ENCODE measurements at places on chromosomes 1 and 21. TPM values are rescaled to one million over a fixed set of nuclear protein-coding genes. Genes with fewer than 3 reads are reported as not detected.

The PYHIN1 gene
- not detected for total RNA-seq

GRCh38 chr1:176609556-176610408 is 146.8 kb downstream of the PAPPA2 start:
- H3K36me3 ChIP-seq: no peaks in the 10 kb centered on the region
- H3K27ac ChIP-seq: no peak overlapping the region
- DNase-seq: no peak

- no peak overlapping the region for H3K27ac ChIP-seq
- no peaks in the 10 kb centered on the region for H3K27me3 ChIP-seq
- H3K4me1 ChIP-seq: peaks cover 10% of the 10 kb centered on the region
- peaks cover 9% of the 10 kb centered on the region for H3K36me3 ChIP-seq
- DNase-seq: no peak
Observed at GRCh38 chr1:64215576-64215975, 12.2 kb downstream of the UBE2U start.

The DMRTA2 gene
- total RNA-seq: not detected

DNA sequence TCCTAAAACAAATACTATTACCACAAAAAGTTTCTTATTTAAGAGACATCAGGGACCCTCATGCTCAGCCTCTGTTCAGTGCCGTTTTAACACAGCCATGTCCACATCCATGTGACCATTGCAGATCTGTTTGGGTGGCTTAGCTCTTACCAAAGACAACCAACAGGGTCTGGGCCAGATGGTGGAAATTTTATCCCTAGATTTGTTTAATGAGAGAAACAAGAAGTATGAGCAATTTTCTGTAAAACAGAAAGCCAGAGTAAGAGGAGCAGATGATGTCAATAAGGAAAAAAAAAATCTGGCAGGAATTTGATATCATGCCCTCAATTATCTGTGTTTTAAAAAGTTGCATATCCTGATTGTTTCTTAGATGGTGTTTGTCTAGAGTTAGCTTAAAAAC is 299.9 kb downstream of the TM2D1 start:
- no peaks in the 10 kb centered on the region for H3K4me1 ChIP-seq
- H3K27ac ChIP-seq: no peak overlapping the region
- no peak for DNase-seq
- H3K36me3 ChIP-seq: peaks cover 5% of the 10 kb centered on the region

The MTARC1 gene
- total RNA-seq: 5.4 TPM

DNA sequence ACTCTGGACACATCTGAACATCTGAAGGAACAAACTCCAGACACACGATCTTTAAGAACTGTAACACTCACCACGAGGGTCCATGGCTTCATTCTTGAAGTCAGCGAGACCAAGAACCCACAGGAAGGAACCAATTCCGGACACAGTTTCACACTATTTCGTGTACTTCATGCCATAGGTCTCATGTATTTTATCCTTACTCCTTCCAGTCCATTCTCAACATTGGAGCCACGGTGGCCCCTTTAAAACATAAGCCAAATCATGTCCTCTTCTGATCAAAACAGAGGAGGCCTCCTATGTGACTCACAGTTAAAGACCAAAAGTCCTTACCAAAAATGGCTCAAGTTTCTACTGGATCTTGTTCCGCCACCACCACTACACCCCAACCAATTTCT is 29.8 kb upstream of the RCOR3 start:
- no peaks in the 10 kb centered on the region for H3K27me3 ChIP-seq
- DNase-seq: no peak
- H3K4me1 ChIP-seq: no peaks in the 10 kb centered on the region
- H3K36me3 ChIP-seq: no peaks in the 10 kb centered on the region
- H3K4me3 ChIP-seq: no peak overlapping the region

The ZYG11A gene
- total RNA-seq: 0.12 TPM

DNA sequence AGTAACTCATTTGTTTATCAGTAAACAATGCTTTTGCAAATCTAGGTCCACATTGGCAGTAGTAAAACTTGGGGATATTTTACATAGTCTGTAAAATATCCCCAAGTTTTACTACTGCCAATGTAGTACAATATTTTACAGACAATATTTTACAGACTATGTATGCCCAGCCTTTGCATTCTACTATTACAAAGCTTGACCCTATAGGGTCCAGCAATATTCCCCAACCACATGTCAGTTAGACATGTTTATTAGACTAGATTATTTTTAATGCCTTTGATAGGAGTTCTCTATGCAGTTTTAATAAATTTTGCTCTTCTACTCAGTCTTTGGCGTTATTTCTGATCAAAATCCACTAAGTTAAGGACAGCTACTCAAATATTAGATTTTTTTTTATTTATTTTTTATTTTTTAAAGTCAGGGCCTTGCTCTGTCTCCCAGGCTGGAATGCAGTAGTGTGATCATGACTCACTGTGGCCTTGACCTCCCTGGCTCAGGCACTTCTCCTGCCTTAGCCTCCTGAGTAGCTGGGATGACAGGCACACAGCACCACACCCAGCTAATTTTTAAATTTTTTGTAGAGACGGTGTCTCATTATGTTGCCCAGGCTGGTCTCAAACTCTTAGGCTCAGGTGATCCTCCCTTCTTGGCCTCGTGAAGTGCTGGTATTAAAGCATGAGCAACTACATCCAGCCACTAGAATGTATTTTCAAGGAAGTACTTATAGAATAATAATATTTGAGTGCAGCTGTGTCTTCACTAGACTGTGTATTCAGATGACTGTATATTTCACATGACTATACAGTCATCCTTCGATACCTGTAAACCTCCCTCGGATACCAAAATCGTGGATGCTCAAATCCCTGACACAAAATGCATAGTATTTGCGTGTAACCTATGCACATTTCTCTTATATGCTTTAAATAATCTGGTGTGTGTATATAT is 19.8 kb downstream of the MIER1 start:
- peak overlapping the region; percentile 9 for H3K4me3 ChIP-seq
- H3K27ac ChIP-seq: peak overlapping the region; percentile 94
- no peak for DNase-seq
- H3K27me3 ChIP-seq: no peaks in the 10 kb centered on the region
- H3K36me3 ChIP-seq: peaks cover 29% of the 10 kb centered on the region

GRCh38 chr1:94000510-94001282 is 91.5 kb upstream of the GCLM start:
- H3K36me3 ChIP-seq: no peaks in the 10 kb centered on the region
- peaks cover 4% of the 10 kb centered on the region for H3K4me1 ChIP-seq
- no peak overlapping the region for H3K27ac ChIP-seq
- no peak for DNase-seq
- H3K4me3 ChIP-seq: no peak overlapping the region

DNA sequence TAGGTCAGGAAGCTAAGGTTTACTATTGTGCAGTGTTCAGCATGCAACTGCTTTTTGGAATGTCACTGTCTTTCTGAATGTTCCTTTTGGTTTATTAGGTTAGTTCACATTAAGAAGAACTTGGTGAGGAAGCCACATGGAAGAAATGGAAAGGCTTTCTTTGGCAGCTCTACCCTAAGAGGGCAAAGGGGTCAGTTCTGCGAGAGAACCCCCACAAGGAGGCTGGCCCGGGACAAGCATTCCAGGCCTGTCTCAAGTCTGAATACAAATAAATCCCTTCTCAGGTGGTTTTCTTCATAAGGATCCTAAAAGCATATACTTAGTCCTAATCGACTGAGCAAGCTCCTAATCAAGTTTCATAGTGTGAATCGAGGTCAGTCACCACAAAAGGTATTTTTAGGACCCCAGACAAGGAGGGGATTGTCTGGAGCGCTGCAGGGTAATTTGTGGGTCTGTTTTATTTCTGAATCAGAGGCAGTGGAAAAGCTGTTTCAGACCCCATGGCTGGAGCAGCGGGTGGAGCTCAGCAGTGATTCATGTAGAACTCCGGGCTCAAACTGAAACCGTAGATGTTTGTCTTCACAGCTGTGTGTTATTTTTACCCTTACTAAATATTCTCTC is 63.3 kb downstream of the ERG start:
- H3K4me1 ChIP-seq: peaks cover 77% of the 10 kb centered on the region
- no peaks in the 10 kb centered on the region for H3K27me3 ChIP-seq
- peak overlapping the region; percentile 73 for H3K4me3 ChIP-seq
- DNase-seq: no peak
- H3K36me3 ChIP-seq: peaks cover 5% of the 10 kb centered on the region
- H3K27ac ChIP-seq: peak overlapping the region; percentile 99

DNA sequence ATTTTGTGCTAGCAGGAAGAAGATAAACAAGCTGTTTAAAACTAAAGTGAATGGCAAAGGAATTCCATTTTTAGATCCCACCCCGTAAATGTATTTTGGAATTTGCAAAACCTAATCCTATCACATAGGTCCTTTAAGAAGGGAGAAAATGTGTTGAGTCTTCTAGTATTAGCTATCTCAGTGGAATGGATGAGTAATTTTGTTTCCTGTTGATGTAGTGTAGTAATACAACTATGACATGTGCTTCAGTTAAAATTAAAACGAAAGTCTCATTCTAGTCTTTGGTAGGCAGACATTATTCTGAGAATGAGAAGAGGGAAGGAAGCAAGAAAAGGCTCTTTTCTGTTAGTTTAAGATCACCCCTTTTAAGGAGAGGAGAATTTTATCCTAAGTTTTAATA is 265.9 kb upstream of the C1orf105 start:
- peaks cover 18% of the 10 kb centered on the region for H3K4me1 ChIP-seq
- H3K27ac ChIP-seq: peak overlapping the region; percentile 92
- no peaks in the 10 kb centered on the region for H3K27me3 ChIP-seq
- DNase-seq: no peak
- H3K36me3 ChIP-seq: no peaks in the 10 kb centered on the region

GRCh38 chr1:153768316-153769181 is 6.7 kb upstream of the SLC27A3 start:
- no peaks in the 10 kb centered on the region for H3K4me1 ChIP-seq
- no peak overlapping the region for H3K27ac ChIP-seq
- no peak overlapping the region for H3K4me3 ChIP-seq
- H3K36me3 ChIP-seq: peaks cover 29% of the 10 kb centered on the region
- DNase-seq: no peak
- H3K27me3 ChIP-seq: no peaks in the 10 kb centered on the region

The POLR3C gene
- total RNA-seq: 31.3 TPM

The SNX7 gene
- total RNA-seq: 34.0 TPM

- no peaks in the 10 kb centered on the region for H3K36me3 ChIP-seq
- H3K4me1 ChIP-seq: no peaks in the 10 kb centered on the region
- DNase-seq: no peak
- H3K27ac ChIP-seq: no peak overlapping the region
- peaks cover 4% of the 10 kb centered on the region for H3K27me3 ChIP-seq
Observed at GRCh38 chr1:107254306-107254705, 113.5 kb downstream of the NTNG1 start.

The SPRR2A gene
- not detected for total RNA-seq

DNA sequence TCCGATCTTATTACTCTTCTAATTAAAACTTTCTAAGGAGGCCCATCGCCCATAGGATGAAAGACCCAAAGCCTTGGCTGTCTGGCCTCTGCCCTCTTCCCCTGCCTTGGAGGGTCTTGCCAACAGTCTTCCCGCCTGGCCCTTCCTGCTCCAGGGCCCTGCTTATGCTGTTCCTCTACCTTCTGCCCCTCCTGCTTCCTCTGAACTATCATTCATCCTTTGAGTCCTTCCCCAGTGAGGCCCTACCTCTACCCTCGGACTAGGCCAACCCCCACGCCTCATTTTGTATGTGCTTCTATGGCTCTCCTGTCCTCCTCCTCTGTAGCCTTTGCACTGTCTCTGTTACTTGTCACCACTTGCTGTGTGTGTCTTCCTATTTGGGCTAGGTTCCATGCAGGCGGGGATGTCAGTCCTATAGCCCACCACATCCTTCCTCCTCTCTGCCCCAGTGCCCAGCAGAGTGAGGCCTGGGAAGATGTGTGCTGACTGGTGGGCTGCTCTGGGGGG is 5.4 kb downstream of the RUSC1 start:
- peaks cover 10% of the 10 kb centered on the region for H3K36me3 ChIP-seq
- H3K27me3 ChIP-seq: no peaks in the 10 kb centered on the region
- peaks cover 25% of the 10 kb centered on the region for H3K4me1 ChIP-seq
- H3K27ac ChIP-seq: peak overlapping the region; percentile 62
- no peak for DNase-seq

The VAV3 gene
- total RNA-seq: not detected

The CFAP126 gene
- total RNA-seq: not detected

GRCh38 chr1:1003618-1004419 is 3.9 kb upstream of the HES4 start:
- H3K27me3 ChIP-seq: no peaks in the 10 kb centered on the region
- peaks cover 5% of the 10 kb centered on the region for H3K36me3 ChIP-seq
- DNase-seq: no peak
- peaks cover 23% of the 10 kb centered on the region for H3K4me1 ChIP-seq
- H3K4me3 ChIP-seq: no peak overlapping the region

- H3K36me3 ChIP-seq: peaks cover 7% of the 10 kb centered on the region
- DNase-seq: peak; percentile 35
- peak overlapping the region; percentile 96 for H3K27ac ChIP-seq
- no peaks in the 10 kb centered on the region for H3K27me3 ChIP-seq
Observed at GRCh38 chr21:45050797-45051489, 23.4 kb upstream of the ADARB1 start.

DNA sequence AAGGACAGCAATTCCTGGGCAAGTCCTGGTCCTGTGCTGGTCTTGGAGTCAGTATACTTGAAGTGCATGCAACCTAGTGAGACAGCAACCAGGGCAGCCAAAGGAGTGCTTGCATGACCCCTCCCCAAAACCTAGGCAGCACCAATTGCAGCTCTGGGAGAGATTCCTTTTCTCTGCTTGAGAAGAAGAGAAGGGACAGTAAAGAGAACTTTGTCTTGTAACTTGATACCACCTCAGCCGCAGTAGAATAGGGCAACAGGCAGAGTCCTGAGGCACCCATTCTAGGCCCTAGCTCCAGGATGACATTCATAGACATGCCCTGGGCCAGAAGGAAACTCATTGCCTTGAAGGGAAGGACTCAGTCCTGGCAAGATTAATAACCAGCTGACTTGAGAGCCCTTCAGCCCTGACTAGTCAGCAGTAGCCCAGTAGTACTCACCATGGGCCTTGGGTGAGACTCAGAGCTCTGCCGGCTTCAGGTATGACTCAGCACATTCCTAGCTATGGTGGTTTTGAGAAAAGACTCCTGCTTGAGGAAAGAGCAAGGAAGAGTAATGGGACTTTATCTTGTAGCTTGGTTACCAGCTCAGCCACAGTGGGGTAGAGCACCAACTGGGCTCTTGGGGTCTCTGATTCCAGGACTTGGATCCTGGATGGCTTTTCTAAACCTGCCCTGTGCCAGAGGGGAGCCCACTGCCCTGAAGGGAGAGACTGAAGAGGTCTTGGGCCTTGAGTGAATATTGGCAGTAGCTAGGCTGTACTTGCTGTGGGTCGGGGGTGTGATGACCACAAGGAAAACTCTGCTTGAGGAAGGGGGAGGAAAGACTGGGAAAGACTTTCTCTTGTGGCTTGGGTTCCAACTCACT is 51.7 kb upstream of the ACADM start:
- no peak overlapping the region for H3K27ac ChIP-seq
- peaks cover 8% of the 10 kb centered on the region for H3K27me3 ChIP-seq
- no peaks in the 10 kb centered on the region for H3K4me1 ChIP-seq
- no peak overlapping the region for H3K4me3 ChIP-seq
- no peak for DNase-seq
- no peaks in the 10 kb centered on the region for H3K36me3 ChIP-seq

DNA sequence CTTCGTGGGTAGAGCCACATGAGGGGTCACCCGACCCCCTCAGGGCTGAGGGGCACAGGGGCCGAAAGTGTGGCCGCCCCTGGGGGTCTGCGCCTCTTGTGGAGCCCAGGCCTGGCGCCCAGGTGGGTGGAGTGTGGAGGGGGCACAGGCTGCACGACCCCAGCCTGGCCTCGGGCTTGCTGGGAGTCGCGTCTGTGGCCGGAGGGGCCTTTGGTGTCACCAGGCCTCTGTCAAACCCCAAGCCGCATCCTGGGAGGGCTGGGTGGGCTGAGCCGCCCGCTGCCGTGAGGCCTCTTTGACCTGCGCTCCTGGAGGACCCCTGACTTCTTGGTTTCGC is 60.7 kb downstream of the FAAP20 start:
- H3K4me1 ChIP-seq: peaks cover 27% of the 10 kb centered on the region
- DNase-seq: peak; percentile 70
- H3K4me3 ChIP-seq: no peak overlapping the region
- no peaks in the 10 kb centered on the region for H3K27me3 ChIP-seq

Data from chondrocyte (in vitro differentiated cells).